H4 (cell line): ENCODE measurements at places on chromosomes 6 and 20. TPM values are rescaled to one million over a fixed set of nuclear protein-coding genes. Genes with fewer than 3 reads are reported as not detected.

- no peak for DNase-seq
Measured at GRCh38 chr20:51492167-51493092, 50.1 kb downstream of the NFATC2 start.

GRCh38 chr6:31736021-31736767 lies at the start of gene CLIC1:
TSS of gene CLIC1 (minus strand) at chr6:31736530. CDS start at chr6:31736300, 230 bp downstream.
- peak; percentile 87 for DNase-seq

DNA sequence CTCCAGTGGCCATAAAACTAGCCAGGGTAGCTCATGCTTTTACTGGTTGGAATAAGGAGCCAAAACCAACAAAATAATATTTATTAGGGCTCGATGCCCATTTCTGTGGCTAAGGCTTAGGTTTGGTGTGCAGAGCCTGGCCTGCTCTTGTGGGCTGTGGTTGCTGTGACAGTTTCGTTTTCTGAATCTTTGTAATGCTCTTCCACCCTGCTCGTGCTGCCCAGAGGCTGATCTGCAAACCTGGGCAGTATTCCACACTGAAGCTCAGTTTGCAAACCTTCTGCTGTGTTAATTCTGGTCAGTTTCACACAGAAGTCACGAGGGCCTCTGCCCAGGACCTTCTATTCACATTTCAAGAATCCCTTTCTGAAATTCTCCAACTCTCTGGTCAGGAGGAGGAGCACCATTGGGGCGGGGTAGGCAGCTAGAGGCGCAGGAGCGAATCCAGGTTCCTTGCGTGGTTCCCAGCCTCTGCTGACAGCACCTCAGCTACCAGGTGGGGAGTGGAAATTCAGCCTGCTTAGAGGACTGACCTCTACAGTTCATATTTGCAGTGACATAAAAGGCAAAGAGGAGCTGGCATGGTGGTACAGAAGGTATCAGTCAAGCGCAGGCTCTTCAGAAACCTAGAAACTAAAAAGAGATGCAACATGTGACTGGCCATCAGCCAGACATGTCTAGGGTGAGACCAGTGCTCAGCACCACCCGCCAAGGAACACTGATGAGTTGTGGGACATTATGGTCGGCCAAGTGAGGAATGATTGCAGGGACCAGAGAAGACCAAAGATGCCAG lies 14.3 kb upstream of the C20orf144 start:
- DNase-seq, result no peak

DNA sequence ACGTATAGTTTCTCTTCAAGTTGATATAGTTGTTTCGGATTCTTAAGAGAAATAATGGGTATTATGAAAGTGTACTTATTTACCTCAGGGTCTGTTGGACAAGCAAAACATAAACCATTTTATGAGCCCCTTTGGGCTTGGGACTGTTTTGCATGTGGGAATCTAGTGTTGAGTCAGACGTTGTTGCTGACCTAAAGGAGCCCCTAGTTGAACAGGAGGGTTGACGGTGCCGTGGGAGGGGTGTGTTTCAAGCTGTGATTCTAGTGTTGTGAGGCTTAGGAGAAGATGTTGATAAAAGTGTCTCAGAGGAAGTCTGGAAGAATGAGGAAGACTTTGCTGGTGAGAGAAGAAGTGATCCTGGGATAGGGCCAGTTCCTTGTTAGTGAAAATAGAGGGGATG lies 140.0 kb downstream of the ARID1B start:
- no peak for DNase-seq

MRAP2 gene
- not detected in 2 replicates for total RNA-seq

CST1 gene
- 0.15 TPM in 1 of 2 replicates, not detected in the other for total RNA-seq

MYBL2 gene
- total RNA-seq, result 21.3 and 40.8 TPM in 2 replicates
